ENCODE measurements at places on chromosomes 7 and 10.

DNA sequence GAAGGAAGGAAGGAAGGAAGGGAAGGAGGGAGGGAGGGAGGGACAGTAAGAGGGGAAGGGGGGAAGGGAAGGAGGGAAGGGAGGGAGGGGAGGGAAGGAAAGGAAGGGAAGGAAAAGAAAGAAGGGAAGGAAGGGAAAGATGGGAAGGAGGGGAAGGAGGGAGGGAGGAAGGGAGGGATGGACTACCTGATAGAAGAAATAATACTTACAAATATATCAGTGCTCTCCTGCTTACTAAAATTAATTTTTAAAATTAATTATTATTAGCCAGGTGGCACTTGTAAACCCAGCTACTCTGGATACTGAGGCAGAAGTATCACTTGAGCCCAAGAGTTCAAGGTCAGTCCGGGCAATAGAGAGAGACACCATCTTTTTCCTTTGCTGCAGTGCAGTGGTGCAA lies 18.5 kb downstream of the ZC3HC1 start:
- DNase-seq, result no peak

GRCh38 chr7:44163591-44163990 lies 22.5 kb upstream of the MYL7 start:
- peak; percentile 95 for DNase-seq

DNA sequence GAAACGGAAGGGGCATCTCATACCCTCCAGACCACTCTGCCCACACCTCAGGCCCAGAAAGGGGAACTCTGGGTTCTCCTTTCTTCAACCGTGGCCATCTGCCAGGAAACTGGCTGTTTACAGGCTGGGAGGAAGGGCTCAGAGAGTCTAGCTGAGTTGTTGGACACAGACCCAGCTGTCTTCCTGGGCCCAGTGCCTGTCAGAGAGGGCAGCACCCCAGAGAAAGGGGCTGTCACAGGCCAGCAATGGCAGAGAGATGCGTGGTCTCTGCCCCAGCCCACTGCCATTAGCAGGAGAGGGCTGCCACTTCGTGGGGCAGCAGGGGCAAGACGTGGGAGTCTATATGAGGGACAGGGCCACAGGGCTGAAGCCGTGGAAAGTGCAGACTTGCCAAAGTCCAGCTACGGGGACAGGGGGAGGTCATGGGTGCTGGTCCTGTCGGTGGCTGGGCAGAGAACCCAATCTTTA lies 11.0 kb downstream of the GRID1 start:
- no peak for DNase-seq

DNA sequence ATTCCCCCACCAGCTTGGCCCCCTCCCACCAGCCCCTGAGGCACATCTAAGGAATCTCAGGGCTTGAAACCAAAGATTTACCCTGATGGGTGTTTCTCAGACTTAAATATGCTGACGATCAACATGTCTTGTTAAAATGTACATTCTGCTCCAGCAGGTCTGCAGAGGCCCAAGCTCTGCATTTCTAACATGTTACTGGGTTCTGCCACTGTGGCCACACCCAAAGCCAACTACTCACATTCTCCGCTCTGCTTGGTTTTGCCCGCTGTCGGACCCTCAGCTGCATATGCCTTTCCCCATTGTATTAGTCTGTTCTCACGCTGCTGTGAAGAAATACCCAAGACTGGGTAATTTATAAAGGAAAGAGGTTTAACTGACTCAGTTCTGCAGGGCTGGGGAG lies 8.9 kb downstream of the PIP4K2A start:
- no peak for DNase-seq

GRCh38 chr7:108124820-108125219 lies 5.3 kb downstream of the LAMB4 start:
- no peak for DNase-seq

- no peak for DNase-seq
Measured at GRCh38 chr10:119320981-119321380, 113.6 kb downstream of the GRK5 start.

GRCh38 chr7:7909376-7909775 lies 59.2 kb upstream of the GLCCI1 start:
- no peak for DNase-seq

- DNase-seq, result no peak
Measured at GRCh38 chr10:89164080-89164479, 43.0 kb downstream of the CH25H start.

DNA sequence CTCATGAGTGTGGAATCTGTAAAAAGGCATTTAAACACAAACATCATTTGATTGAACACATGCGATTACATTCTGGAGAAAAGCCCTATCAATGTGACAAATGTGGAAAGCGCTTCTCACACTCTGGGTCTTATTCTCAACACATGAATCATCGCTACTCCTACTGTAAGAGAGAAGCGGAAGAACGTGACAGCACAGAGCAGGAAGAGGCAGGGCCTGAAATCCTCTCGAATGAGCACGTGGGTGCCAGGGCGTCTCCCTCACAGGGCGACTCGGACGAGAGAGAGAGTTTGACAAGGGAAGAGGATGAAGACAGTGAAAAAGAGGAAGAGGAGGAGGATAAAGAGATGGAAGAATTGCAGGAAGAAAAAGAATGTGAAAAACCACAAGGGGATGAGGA lies 207.7 kb downstream of the ZEB1 start:
- DNase-seq, result no peak

DNA sequence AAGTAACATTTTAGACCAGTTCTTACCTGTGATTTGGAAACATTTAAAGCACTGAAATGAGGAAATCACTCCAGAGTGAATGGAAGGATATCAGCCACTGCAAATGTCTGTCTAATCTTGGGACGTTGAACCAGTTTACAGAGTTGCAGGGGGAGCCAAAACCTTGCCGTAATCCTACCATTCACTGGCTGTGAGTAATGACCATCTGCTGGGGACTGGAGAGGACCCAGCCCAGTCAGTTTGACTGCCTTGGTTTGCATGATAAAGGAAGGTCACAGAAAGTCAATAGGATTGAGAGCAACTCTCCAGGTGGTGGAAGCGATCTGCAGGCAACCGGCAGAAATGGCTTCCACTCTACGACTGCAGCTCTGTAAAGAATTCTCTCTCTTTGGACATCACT lies 167.2 kb downstream of the AKR1D1 start:
- no peak for DNase-seq

DNA sequence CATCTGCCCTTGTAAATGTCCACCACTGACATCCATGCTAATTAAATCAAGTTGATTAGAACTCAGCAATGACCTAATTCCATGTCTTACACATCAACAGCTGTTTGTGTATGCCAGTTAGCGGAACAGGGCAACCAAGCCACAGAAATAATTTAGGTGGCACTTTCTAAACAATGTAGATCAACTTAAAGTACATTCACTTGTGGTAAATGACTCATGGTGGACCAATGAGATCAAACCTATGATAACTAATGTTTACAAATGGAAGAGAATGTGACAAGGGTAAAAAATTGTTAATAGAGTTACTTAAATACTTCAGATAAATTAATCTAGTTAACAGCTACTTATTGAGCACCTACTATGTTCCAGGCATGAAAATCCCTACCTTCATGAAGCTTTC lies 63.1 kb upstream of the ICA1 start:
- DNase-seq, result no peak

DNA sequence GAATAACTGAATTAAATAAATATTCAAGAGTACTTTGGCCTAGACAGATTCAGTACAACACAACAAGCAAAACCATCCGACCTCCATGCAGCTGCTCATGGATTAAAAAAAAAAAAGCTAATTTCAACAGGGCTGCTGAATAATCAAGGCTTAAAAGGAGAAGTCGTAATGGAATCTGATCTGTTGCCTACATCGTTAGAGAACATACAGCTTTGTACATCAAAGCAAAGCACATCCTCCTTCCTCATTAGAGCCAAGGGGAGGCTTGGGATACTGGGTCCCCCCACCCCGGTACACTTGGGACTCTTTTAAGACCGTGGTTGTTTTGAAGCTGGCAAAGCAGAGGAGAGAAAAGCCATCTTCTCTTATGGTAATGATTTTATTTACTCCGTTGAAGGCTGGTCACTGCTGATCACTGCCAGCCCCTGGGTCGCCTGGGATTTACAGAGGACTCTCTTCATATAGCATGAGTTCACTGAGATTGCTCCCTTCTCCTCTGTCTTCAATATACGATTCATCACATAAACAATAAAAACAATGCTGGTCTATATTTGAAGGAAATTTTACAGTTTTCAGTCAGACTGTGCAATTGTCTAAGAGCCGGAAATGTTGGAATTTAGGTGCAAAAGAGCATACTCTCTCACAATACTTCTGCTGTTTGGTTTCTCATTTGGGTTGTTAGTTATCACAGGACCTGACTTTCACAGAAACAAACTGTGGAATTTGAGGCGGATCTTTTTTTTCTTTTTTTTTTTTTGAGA lies 148.8 kb downstream of the FAM107B start:
- no peak for DNase-seq

GRCh38 chr7:35992436-35992835 lies 160.6 kb upstream of the EEPD1 start:
- no peak for DNase-seq

- DNase-seq, result no peak
Measured at GRCh38 chr7:68321076-68321639, 1277.1 kb upstream of the AUTS2 start.

Data from HFFc6 (cell line).